ENCODE measurements at places on chromosomes 3 and 15.

GRCh38 chr3:99134986-99135385 lies 233.5 kb upstream of the DCBLD2 start:
- no peak for DNase-seq

- DNase-seq = no peak
These were observed 110.9 kb downstream of the LMLN start for GRCh38 chr3:198070871-198071270.

DNA sequence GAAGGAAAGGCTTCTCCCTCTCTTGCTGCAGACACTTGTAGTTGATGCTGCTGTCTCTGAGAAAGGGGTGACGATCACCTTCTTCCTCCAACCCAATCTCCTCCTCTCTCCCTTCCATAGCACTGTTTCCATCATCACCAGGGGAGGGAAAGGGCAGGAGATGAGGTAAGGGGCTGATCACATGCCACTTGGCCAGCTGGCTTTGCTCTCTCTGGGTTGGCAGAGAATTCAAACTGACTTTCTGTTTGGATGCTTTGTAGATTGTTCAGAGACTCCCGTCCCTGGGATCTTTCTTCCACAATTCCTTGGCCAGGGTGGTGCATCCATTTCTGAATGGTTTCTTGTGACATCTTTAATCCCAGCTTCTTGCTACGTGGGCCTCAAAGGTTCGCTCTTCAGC lies 43.2 kb upstream of the ZNF148 start:
- DNase-seq = no peak

- DNase-seq = no peak
These were observed 17.8 kb downstream of the APBA2 start for GRCh38 chr15:28903555-28903954.

DNA sequence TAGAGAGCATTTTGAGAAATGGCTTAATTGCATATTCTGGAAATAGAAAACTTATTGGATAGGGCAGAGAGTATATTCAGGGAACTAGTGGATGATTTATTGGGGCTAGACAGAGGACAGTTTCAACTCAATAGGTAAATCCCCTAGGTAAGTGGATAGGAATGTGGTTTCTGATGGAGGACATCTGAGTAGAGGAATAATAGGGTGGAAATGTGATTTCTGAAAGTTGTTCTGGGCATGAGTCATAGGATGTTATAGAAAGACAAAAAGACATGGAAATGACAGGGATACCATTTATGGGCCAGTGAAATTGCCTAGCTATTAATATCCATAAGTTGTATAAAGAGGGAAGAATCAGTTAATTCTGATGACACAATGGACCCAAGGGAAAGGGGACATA lies 563.3 kb upstream of the GOLIM4 start:
- DNase-seq = no peak

DNA sequence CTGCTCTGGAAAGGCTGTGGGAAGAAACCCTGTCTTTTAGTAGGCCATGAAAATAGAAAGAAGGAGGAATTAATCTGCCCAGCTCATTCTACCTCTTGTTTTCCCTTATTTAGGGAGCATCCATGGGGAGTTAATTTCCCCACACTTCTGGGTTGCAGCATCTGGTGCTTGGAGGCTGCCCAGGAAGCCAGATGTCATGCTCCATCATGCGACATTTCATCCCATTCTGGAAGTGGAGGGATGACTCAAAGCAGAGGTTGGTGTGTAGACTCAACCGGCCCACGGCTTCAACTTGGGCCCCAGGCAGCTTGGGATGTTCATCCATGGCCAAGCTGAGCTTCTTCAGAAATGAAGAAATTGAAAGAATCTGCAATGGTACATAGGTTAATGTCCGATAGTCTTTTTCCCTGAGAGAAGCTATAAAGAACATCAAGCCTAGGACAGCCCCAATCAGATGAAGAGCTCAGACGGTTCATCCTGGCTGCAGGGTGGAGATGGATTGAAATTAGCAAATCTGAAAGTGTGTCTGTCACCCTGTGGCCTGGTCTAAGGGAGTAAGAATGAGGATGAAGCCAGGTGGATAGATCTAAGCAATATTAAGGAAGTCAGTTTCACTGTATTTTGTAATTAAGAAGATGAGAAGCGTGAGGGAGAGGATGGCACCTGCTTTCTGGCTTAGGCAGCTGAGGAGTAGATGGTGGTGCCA lies 24.5 kb upstream of the PROK2 start:
- DNase-seq = no peak

- no peak for DNase-seq
These were observed 138.0 kb downstream of the OPA1 start for GRCh38 chr3:193730976-193731375.

- peak; percentile 99 for DNase-seq
These were observed 9.1 kb upstream of the LEKR1 start for GRCh38 chr3:156816794-156817645.

DNA sequence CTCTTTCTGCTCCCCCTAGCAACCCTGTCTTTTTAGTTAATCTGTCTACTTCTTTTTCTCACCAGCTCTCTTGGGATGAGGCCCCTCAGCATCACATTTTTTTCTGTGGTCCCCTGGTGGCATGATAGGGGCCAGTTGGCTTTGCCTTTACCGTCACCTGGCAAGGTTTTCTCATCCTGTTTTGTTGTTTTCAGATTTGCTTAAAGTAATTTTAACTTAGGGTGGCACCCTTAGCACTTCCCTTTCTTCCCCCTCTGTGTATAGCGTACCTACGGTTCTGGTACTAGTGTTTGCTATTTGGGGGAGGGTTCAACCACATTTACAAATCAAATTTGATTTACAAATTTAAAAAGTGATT lies 35.6 kb downstream of the PDCD6IP start:
- no peak for DNase-seq

DNA sequence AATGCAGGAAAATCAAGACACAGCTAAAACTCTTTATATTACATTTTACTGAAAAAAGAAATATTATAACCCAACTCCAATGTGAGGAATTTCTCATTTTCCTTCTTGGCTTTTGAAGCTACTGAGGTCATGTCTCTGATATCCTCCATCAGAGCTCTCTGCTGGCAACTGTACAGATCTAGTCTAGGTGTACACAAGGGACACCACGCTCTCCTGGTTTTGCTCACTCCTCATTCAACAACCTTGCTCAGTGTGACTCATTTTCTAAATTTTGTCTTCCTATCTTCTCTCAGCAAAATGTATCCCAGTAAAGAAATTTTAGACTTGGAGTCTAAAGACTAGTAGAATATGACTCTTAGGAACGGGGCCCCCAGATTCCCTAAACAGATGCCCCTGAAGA lies 144.3 kb downstream of the KCNMB2 start:
- no peak for DNase-seq

GRCh38 chr15:91183596-91183995 lies 83.5 kb downstream of the SV2B start:
- no peak for DNase-seq

GRCh38 chr3:173502983-173503568 lies 105.5 kb downstream of the NLGN1 start:
- peak; percentile 26 for DNase-seq

GRCh38 chr15:40906991-40907802 lies 12.9 kb downstream of the VPS18 start:
- DNase-seq = peak; percentile 74

DNA sequence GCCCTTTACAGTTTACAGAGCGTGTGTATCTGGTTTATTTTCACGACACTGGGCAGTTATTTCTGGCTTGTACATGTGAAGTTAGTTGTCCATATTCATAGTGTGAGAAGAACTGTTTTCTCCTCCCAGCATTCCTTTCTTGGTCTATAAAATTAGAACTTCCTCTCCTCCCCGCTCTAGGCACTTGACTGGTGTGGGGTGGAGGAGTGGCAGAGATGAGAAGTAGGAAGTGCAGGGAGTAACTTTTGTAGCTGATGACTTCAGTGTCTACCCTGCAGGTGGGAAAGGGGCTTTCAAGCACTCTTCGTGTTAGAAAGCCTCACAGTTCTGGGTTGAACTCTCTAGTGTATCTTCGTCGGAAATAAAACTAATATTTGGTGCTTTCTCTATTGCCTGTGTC lies 13.4 kb downstream of the APOD start:
- no peak for DNase-seq

- no peak for DNase-seq
These were observed 22.2 kb upstream of the RHO start for GRCh38 chr3:129506231-129506742.

DNA sequence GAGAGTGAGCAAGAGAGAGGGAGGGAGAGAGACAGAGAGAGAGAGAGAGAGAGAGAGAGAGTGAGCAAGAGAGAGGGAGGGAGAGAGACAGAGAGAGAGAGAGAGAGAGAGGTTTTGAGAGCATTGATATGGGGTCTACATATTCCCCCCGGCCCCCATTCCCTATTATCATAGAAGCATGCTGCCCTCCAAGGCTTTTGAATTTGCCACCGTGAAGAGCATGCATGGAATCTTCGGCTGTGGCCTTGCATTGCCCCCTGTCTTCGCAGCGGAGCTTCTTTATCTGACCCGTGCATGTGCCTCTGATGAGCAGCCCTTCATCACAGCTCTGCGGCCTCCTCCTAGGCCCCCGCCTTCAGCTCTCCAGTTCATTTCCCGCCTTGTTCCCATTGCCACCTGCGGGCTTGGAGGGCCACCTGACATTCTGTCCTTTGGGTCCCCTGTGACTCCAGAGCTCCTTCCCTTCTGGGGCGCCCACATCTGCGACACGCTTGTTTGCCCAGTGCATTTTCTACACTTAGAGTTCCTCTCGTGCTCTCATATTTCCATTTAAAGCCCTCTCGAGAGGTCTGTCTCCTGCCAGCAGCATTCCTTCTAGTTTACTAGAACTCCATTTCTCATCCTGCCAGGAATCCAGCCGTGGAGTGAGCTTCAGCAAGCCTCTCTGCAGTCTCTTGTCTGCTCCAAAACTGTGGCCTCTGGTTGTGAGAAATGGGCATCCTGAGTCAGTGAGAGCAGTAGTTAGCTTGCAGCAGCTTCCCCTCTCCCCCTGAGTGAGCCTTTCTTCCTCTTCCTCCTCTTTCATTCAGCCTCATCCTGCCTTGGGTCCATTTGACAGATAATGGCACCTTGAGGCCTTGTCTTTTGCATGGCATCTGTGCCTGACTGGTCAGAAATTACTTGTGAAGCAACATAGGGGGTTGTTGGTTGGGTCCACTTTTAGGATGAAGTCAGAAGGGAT lies 25.3 kb downstream of the LPP start:
- DNase-seq = peak; percentile 45

DNA sequence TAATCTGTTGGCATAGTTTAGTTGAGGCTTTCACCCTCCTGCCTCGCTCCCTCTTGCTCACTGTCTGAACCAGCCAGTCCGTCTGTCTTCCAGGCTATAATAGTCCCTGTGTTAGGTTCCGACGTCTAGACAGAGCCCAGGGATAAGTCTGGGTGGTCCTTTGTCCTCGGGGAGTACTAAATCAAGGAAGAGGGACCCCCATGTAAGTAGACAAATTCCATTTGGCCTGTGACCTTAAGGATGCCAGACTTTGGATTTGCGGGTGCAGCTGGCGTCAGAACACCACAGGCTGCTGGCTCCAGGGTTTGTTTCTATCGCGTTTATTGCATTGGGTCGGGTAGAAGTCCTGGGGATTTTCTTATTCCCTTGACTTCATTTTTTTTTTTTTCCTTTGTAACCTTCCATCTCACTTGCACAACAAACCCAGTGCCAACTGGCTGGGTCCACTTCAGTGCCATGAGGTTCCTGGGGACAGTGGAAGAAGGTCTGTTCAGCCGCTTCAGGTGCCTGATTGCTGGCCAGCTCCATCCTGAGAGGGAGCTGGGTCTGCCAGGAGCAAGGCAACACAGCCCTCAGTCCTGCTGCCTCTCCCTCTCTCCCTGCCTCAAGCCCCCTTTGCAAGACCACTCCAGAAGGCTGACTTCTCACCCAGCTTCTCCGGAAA lies 95.4 kb upstream of the KLHL25 start:
- no peak for DNase-seq

DNA sequence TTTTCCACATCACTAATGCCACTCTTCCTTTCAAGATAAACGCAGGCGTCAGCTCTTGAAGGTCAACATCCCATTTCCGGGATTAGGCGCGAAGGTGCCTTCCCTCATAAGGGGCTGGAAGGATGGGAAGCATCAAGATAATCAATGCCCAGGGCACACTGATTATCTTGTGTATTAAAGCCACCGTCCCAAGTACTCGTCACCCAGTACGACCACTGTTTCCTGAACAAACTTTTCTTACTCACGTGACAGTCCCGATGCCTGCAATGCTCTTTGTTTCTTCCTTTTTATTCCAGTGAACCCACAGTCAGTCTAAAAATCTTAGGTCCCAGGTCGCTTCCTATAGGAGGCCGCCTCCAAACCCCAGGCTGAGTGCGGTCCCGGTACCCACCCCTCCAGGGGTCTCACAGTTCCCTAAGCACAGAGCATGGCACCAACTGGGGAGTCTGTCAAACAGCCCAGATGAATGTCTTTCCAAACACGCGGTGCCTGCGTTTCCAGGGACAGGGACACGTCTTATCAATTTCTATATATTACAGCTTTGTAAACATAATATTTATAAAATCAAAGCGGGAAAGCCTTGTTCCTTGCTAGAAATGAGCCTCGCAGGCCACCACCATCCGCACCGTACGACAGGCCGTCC lies 589 bp downstream of the ANAPC13 start:
- peak; percentile 37 for DNase-seq

DNA sequence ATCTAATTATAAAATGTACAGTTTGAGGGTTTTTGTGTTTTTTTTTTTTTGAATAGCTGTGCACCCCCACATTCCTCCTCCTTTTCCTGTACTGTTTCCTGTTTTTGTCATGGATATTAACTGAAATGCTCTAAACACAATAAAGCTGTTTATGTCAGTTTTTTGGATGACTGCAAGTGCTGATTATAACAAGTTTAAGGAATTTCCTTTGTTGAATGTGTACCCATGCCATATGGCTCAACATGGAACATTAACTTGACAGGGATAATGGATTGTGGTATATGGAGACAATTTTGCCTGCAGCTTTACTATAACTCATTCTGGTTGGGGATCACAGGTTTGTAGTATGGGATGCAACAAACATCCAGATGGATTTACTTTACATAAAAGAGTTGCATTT lies 216.4 kb downstream of the TCF12 start:
- DNase-seq = no peak

DNA sequence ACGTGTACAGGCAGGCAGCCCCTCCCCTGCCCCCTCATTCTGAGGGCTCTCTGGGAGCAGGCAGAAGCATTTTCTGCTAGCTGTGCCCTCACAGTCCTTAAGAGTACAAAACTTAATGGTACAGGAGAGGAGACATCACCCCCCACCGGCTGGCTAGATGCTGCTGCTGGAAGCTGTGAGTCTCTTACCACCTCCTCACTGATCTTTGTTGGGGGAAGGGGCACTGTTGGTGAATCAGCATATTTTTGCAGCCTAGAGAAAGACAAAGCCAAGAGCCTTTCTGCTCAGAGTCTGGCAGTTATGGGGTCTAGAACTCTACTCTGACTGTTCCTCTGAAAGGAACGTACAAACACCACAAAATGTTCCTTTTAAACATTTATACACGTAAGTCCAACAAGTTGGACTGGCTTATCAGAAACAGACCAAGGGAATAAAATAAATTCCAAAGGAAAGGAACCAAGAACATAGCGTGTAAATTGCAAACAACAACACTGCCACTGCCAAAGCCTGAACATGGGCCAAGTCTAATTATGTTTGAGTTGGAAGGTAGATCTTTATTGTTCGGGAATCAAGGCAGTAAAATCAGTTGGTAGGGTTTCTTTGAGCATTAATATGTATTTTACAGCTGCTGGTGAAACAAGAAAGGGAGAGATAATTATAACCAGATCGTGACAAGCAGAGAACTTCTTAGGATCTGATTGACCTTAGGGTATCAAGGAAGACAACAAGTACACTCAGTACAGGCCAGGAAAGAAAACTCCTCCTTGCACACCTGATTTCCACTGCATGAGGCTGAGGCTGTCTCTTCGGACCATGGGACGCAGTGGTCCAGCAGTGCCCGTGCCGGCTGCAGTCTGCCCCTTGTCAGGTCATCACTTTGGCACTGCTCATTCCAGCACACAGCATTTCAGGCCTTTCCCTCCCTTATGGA lies 27.4 kb downstream of the CLK3 start:
- DNase-seq = peak; percentile 42

GRCh38 chr3:196355668-196356067 lies 17.5 kb upstream of the TM4SF19 start:
- DNase-seq = no peak

Data from MG63 (cell line).